ENCODE measurements at places on chromosomes 3 and 15.

DNA sequence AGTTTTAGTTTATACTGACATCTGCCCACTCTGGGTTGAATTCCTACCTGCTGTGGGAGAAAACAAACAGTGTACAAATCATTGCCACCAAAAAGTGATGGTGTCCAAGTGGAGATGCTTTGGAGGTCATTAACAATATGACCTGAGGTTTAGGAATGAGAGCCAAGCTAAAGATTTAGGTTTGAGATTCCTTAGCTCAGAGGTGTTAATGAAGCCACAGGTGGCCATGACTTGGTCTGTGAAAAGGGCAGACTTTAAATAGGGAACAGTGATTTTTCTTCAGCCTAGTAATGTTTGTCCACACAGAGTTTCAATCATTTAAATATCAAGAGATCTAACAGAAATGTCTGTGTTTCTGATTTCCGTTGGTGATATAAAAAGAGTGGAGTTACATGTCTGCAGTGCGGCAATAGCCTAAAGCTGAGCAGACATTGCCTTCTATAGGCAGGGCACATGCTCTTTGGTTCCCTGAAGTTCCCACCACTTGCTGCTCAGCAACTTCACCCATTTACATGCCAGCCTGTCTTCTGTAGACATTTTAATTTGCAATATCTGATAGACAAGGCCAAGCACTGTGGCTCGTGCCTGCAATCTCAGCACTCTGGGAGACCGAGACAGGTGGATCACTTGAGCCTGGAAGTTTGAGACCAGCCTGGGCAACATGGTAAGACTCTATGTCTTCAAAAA lies 423.2 kb downstream of the IL5RA start:
- no peak for DNase-seq

DNA sequence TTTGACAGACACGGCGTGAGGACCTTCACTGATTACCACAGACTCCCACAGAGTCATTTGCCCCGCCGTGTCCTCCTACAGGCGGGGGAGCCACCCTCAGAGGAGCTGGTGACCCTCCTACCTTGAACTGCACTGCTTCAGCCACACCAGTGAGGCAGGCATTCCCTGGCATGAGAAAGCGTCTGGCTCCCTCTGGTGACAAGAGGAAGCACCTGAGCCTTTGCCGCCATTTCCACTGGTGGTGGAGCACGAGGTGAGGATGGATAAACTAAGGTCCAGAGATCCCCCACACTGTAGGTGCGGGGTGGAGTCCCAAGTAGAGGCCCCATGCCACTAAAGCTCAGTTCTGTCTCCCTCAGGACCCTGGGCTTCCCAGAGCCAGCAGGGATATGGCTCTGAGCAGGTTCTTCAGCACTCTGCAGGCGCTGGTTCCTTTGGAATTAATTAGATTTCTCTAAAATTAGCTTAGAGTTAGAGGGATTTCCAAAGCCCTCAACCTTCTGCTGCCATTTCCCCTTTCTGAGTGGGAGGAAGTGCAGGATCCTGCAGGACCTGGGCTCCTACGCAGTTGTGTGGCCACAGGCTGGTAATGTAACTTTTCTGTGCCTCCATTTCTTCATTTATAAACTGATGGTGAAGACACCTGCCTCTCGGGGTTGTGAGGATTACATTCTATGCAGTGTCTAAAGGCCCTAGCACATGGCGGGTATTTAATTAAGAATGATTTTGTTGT lies 224.0 kb downstream of the SLCO3A1 start:
- DNase-seq = peak; percentile 85

DNA sequence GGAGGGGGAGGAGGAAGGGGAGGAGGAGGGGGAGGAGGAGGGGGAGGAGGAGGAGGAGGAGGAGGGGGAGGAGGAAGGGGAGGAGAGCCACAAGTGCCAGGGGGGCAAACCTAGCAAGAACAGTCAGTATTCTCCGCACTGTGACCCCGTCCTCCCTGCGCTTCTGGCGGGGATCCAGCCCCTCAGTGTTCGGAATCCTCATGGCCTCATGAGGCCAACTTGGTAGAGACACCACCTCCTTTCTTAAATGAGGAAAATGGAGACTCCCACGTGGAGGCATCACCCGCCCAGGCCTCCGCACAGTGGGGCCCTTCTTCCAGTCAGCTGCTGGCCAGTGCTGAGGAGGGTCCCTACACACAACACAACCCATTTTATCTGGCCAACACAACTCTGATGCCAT lies 163.4 kb downstream of the XXYLT1 start:
- DNase-seq = no peak

DNA sequence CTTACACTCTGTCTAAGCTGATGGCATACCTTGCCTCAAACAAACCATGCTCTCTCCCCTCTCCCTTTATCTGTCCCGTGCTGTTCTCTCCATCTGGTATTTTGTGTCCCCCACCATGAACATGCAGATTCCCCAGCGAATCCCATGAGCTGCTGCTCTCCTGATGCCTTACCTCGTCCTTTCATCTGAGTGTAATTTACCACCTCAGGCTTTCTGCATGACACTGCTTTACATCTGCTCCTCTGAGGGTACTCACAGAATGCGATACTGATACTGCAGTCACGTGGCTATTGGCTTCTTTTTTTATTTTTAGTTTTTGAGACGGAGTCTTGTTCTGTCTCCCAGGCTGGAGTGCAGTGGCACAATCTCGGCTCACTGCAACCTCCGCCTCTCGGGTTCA lies 341.7 kb downstream of the PTPRG start:
- DNase-seq = no peak

DNA sequence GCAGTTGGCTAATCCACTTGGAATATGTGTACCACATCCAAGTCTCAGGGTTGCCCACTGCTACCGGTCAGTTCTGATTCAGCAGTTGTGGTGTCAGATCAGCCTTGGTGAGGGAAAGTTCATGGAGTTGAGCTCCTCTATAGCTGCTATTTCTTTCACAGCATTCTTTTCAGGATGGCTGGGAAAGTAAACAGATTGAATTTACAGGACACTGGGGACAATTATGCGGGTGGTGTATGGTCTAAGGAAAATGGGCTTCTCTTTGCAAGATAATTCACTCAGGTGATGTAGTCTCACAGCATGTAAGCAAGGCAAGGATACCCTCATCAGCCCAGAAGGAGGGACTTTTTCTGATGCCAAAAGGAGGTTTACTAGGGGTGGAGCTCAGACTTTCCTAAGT lies 249.9 kb downstream of the DOCK3 start:
- no peak for DNase-seq
